ENCODE measurements at places on chromosomes 11 and 22.

DNA sequence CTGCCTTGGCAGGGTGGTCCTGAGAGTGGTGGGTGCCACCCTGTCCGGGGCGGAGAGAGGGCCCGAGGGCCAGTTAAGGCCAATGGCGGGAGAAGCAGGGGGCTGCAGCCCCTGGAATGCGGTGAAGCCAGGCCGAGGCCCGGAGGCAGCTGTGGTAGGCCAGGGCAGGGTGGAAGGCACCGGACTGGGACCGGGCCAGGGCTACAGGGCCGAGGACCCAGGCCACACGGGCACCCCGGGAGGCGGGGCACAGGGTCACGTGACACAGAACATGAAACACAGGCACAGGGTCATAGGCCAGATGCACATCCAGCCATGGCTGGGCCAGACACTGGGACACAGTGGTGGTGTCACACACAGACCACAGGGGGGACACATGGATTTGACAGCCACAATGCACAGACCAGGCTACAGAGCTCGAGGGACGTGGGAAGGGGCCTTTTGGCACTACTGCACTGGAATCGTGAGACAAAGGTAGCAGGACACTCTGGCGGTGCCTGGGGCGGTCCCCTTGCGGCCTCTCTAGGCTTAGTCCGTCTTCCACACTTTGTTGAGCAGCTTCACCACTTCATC is 2.8 kb downstream of the SLC25A1 start:
- DNase-seq = no peak

DNA sequence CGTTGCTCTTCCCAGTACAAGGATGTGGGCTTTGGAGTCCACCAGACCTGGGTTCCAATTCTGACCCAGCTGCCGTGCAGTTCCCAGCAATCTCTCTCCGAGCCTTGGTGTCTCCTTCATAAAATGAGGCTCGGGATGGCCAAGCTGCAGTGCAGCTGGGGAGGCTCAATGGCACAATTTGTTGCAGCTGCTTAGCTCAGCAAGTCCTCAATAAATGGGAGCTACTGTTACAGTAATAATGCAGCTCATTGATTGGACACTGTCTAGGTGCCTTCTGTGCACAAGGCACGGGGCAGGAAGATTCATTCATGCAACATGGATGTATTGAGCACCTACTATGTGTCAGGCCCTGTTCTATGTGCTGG is 37.1 kb downstream of the SHISAL1 start:
- no peak for DNase-seq

DNA sequence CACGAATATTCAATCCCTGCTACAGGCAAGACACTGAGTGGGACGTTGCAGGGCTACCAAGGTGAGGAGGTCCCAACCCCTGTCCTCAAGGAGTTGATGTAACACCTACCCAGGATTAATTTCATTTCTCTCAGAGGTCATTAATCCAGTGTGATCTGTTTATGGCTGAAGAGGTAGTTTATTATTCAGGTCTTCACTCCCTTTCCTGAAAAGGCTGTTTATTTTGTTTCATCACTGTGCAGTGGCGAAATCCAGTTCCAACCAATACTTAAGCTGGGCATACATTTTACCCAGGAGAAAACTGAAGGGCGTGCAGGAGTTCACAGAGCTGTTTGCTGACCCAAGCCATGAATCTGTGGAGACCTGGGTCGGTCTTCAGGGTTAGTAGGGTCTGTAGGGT is 2.7 kb upstream of the PTPRJ start:
- no peak for DNase-seq

DNA sequence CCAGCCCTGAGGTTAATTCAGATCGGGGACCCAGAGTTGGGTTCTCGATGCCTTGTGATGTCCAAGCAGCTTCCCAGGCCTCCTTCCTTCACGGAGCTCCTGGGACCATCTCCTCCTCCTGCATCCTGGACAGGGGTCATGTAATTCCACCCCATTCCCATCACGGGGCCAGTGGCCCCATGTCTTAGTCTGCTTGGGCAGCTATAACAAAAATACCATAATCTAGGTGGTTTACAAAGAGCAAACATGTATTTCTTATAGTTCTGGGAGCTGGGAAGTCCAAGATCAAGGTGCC is 41.7 kb upstream of the PRDM11 start:
- no peak for DNase-seq

- DNase-seq = no peak
Measured at GRCh38 chr11:98589967-98590366, 430.8 kb upstream of the CNTN5 start.

DNA sequence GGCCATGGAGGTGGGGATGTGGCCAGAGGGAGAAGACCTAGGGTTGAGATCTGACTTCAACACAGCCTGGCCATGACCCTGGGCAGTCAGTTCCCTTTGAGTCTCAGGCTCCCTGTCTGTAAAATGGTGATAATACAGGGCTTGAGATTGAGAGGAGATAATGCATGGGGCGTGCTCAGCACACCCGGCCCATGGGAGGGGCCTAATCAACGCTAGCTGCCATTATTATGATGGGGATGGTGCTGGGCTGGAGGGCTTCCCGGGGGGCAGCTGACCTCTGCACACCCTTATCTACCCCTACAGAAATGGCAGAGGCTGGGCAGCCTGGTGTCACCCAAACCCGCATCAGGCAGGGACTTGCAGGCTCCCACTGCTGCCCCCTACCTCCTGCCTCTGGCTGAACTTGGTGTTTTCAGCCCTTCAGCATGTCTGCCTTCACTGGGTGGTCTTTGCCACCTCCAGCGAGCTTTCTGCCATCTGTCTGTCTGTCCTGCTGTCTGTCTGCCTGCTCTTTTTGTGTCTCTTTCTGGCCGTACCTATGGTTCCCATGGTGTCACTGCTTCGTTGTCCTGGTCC is 84.5 kb downstream of the CACNA1I start:
- DNase-seq = no peak

GRCh38 chr11:97229936-97230335 is 840.1 kb downstream of the JRKL start:
- DNase-seq = no peak
